ENCODE measurements at places on chromosomes 16 and 17.

- no peak for DNase-seq
Observed at GRCh38 chr17:80691784-80692183, 147.1 kb downstream of the RPTOR start.

DNA sequence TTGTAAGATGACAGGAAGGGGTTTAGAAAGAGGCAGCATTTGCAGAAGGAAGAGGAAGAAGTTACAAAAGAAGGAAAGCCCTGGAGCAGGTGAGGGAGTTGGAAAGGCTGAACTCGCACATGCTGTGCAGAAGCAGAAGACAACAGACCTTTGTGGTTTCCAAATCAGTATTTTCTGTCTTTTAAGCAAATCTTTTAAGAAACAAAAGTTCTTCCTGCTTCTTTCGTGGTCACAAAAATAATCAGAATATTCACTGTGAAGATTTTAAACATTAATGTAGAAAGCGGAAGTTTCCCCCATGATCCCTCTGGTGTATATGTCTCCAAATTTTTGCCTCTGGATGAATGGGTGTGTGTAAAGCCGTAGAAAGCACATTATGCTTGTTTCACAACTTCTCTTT is 25.8 kb downstream of the ZNRF1 start:
- no peak for DNase-seq

DNA sequence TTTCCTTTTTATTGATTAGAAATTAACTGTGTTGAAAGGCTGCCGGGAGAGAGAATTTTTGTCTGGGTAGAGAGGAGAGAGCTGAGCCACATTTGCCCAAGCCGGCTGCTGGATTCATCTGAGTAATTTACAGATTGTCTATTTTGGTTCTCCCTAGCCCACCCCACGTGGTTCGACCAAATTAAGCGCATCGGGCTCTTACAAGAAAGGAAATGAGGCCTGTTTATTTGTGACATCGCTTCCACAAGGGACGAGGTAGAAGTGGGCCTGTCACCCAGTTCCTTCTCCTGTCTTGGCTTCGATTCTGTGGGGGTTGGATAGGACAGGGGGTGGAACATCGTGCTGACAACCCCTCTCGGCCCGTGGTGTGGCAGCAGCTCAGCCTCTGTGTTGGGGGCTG is 42.9 kb downstream of the SYT17 start:
- DNase-seq = no peak

- no peak for DNase-seq
Observed at GRCh38 chr16:13441675-13442074, 478.3 kb upstream of the ERCC4 start.

DNA sequence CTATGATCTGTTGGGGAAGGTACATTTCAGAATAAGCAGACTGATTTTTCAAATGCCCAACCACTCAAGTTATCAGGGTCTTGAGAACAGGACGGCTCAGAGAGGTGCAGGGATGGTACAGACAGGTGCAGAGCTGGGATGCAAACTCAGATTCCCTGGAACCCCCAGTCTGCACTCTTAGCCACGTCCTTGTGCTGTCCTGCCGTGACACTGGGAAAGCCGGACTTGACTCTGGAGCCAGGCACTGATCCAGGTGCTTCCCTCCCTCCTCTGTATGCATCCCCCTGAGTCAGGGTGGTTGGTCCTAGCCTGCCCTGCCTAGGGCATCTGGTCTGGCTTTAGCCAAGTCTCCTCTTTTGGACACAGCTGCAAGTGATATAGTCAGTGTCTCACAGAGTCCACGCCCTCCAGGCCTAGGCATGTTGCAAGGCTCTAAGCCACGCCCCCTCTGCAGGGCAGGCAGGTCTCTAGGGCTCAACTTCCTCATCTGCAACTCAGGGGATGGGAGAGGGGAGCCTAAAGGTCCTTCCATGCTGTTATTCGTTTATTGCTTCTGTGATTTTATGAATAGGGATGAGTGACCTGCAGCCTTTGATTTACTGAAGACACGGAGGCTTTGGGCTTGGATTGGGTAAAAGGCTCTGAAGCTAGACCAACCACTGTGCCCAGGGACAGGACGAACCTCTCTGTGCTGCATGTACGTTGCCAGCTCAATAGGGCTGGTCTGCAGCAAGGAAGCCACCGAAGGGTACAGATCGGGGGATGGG is 97.3 kb downstream of the SDK2 start:
- peak; percentile 18 for DNase-seq

- no peak for DNase-seq
Observed at GRCh38 chr17:57579245-57579644, 165.9 kb downstream of the CCDC182 start.

GRCh38 chr16:2364638-2365210 is 24.2 kb upstream of the ABCA3 start:
- DNase-seq = no peak

- DNase-seq = no peak
Observed at GRCh38 chr17:34236281-34236892, 18.7 kb upstream of the CCL2 start.

DNA sequence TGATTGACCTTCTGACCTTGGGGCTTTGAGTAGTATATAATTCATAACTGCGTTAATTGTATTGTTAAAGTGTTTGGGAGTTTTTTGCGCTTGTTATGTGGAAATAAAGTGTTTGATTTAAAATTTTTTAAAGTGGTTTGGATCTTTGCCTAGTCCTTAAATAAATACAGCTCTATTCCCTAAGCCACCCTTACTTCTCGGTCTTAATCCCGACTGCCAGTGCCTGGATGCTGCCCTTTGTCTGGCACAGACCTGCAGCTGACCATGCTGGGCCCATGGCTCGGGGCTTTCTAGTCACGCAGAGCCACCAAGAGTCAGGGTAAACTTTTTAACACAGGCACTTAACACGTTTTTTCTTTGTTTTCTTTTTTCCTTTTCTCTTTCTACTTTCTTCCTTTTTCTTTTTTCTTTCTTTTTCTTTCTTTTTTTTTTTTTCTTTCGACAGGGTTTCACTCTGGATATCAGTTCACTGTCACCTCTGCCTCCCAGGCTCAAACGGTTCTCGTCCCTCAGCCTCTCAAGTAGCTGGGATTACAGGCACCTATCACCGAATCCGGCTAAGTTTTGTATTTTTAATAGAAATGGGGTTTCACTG is 19.6 kb upstream of the SLC5A11 start:
- DNase-seq = no peak

DNA sequence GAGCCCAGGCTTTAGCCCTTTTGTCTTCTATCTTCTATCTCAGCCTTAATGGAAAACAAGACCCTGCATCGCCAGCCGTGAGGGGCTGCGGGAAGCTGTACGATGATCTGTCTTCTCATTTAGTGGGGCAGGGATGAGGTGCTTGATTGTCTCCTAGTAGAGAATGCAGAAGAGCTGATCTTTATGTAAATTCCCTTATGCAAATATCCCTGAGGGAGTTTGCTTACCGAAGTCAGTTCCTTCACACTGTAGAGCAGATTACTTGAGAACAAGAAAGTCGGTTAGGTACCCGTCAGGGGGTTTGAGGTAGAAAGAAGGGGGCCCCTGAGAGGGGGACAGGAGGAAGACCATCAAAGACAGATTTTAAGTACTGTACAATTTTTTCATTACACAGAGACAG is 66.2 kb downstream of the IRF8 start:
- no peak for DNase-seq

DNA sequence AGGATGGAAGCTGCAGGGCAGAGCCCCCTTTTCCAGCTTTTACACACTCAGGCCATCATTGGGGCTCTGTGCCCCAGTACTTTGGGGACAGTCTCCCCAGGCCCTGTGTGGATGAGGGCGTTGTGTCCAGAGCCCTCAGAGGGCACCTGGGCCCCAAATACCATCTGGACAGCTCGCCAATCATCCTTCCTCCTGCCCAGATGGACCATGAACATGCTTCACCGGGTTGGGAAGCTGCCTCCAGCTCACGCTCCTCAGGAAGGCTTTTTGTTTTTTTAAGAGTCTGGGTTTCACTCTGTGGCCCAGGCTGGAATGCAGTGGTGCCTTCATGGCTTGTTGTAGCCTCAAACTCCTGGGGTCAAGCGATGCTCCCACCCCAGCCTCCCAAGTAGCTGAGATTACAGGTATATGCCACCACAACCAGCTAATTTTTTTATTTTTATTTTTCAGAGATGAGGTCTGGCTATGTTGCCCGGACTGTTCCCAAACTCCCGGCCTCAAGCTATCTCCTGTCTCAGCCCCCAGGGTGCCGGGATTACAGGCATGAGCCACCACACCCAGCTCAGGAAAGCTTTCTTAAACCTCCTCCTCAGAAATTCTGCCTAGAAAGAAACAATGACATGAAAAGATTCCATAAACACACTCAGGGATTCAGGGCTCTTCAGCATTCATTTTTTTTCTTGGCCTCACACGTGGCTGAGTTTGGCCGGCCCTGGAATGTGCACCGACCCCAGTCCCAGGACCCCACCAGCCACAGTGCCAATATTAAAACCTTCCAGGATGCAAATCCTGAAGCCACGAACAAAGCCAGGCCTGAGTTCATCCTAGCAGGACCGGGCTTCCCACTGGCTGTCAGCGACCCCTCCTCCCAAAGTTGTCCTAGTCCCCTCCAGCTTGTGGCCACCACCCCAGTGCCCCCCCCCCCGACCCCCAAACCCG is 27.4 kb upstream of the ZNF423 start:
- DNase-seq = no peak

DNA sequence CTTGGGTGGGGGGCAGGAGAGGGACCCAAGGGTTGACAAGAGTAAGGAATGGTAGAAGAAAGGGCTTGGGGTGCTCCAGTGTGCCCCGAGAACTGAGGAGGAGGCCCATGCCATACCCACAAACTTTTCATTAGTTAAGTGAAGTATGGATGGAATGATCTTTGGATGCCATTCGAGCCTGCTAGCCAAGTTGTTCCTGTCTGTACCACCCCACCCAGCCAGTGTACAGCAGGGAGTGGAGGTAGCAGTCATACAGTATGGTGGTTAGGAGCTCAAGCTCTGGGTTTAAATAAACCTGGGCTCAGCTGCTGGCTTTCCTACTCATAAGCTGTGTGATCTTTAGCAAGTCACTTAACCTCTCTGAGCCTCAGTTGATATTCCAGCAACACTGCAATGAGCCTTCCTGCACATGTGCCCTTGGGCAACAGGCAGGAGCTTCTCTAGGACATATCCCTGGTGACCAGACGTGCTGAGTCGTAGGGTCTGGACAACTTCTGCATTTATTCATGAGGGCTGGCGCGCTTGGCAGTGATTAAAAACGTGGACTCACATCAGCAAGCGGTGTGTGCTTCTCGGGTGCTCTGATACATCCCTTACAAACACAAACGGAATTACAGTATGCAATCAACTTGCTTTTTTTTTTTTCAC is 22.9 kb downstream of the ITPRIPL2 start:
- DNase-seq = no peak

DNA sequence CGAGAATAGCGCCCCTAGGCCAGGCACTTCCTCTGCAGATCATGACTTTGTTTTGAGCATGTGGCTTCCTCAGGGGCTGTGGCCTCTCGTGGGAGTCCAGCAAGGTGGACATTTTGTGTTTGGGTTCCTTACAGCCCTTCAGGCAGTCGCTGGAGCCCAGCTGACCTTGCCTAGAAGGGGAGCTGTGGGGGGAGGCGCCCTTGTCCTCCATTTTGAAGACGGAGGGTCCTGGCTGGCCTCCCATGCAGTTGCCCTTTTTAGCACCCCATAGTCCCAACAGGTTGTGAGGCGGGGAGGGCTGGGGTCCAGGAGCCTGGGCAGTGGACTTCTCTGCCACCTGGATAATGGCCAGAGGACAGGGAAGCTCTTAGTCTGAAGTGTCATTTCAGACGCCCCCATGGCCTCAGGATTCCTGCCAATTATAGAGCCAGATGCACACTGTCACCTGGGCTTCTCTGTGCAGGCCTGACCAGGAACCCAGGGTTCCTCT is 1.4 kb downstream of the SOST start:
- no peak for DNase-seq

- DNase-seq = no peak
Observed at GRCh38 chr16:49910541-49911071, 54.7 kb upstream of the ZNF423 start.

GRCh38 chr16:70743791-70744190 is 57.2 kb downstream of the VAC14 start:
- DNase-seq = no peak

DNA sequence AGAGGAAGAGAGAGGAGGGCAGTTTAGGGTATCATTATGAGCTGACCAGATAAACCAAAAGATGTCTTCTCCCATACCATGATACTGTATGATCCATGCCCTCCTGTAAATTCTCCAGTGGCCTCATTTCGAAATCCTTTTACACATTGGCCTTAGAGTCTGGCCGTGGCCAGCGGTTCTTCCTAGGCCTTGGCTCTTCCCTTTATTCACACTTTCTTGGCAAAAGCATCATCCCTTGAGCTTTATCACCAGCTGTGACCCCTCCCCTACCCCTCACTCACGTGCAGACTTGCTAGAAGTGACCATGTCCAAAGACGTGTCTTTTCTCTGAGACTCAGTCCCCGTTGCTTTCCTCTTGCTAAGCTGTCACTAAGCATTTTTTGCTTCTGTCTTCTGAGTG is 22.8 kb downstream of the KATNIP start:
- peak; percentile 68 for DNase-seq

GRCh38 chr17:58677194-58677880 is 14.5 kb downstream of the TEX14 start:
- peak; percentile 87 for DNase-seq

GRCh38 chr16:65314627-65315008 is 192.8 kb upstream of the CDH11 start:
- no peak for DNase-seq

Measured in cardiac muscle cell (in vitro differentiated cells and primary cell).